ENCODE measurements at places on chromosomes 11 and 22.

DNA sequence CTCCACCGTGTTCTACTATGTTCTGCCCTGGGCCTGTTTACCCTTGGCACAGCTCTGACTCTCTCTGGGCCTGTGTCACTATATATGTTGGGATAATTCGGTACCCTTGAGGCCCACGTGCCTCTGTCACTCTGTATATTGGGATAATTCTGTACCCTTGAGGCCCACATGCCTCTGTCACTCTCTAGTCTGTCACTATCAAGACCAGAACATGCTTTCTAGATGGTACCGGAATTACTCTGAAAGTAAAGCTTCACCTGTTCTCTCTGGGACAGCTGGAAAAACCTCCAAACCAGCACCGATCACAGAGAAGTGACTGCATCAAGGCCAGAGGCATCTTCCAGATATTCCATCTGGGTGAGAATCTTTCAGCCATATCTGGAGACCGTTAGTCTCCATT lies 9.3 kb upstream of the FCHSD2 start:
- no peak for DNase-seq

GRCh38 chr11:87917111-87917510 lies 258.1 kb downstream of the RAB38 start:
- DNase-seq, result no peak

DNA sequence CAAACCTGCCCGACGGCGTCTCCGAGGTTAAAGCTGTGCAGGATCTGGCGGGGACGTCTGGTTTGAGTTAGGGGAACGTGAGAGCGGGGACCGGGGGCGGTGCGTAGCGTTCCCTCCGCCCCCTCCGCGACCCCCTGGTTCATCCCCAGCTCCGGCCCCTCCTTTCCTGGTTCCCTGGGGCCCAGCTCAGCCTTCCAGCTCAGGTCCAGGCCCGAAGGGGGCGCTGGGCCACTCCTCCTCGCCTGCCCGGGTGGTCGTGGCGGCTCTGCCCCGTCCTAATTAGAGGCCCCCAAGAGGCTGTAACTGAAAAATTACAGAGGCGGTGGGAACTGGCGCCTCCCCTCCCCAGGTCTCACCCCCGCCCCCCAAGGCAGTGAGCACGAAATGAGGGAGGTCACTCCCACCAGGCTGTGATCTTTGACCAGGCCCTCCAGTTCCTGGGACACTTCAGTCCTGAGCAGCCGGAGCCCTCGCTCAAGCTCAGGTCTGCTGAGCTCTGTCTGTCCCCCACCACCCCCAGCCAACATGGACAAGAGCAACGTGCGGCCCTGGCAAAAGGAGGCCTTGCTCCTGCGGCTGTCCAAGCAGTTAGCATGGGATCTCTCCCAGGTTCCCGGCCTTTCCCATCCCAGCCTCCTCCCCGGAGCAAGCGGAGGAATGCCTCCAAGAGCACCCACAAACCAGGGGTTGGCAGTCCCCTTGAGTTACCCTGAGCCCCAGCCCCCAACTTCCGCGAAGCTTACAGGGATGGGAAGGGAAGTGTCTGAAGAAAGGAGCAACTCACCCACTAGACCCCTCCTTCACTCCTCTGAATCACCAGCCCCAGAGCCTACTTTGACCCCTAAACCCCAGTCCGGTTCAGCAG lies 3.3 kb downstream of the CD248 start:
- no peak for DNase-seq

GRCh38 chr11:128928400-128928799 lies 14.3 kb downstream of the TP53AIP1 start:
- no peak for DNase-seq

GRCh38 chr11:34650528-34650927 lies 29.6 kb downstream of the EHF start:
- DNase-seq, result no peak

GRCh38 chr11:127972816-127973215 lies 614.5 kb downstream of the ETS1 start:
- DNase-seq, result no peak

DNA sequence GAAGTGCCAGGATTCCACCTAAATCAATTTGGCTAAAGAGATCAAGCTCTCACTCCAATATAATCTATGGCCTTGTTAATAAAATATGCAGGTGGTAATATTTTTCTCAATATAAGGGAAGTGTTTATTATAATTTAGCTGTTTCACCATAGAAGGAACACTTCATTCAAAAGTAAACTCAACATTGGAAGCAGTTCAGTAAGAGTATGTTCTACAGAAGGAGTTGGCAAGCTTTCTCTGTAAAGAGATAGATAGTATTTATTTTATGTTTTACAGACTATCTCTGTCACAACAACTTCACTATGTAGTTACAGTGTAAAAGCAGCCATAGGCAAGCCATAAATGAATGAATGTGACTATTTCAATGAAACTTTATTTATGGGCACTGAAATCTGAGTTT lies 313.6 kb upstream of the ANO3 start:
- DNase-seq, result no peak

DNA sequence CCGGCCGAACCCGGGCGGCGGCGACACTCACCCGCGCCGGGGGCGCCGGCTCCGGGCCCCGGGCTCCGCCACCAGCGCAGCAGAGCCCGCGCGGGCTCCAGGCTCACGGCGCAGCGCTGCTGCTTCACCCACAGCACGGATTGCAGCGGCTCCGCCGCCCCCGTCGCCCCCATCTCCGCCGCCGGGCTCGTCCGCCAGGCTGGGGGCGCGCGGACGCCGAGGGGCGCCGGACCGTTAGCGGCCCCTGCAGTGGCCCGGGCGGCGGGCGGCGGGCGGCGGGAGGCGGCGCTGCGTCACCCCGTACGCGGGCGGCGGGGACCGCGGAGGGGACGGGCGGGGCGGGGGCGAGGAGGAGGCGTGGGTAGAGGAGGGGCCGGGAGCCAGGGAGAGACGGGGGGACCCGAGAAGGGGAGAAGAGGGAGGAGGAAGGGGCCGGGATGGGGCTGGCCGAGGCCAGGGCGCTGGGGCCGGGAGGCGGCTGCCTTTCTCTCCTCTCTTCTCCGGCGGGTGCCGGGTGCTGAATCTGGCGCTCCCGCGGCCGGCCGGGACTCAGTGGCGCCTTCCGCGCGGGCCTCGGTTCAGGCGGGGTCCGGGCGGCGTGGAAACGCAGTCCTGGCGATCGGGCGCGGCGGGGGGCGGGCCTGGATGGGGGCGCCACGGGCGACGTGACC lies at the start of gene CERK:
Gene CERK, minus strand, starts transcription at position 277 of the 671 bp plus-strand sequence. Its CDS starts 104 bp downstream, at position 173.
- no peak for DNase-seq

GRCh38 chr11:3136546-3137455 lies 28.3 kb downstream of the OSBPL5 start:
- DNase-seq, result no peak

GRCh38 chr11:57474803-57475115 lies 14.4 kb downstream of the RTN4RL2 start:
- no peak for DNase-seq

DNA sequence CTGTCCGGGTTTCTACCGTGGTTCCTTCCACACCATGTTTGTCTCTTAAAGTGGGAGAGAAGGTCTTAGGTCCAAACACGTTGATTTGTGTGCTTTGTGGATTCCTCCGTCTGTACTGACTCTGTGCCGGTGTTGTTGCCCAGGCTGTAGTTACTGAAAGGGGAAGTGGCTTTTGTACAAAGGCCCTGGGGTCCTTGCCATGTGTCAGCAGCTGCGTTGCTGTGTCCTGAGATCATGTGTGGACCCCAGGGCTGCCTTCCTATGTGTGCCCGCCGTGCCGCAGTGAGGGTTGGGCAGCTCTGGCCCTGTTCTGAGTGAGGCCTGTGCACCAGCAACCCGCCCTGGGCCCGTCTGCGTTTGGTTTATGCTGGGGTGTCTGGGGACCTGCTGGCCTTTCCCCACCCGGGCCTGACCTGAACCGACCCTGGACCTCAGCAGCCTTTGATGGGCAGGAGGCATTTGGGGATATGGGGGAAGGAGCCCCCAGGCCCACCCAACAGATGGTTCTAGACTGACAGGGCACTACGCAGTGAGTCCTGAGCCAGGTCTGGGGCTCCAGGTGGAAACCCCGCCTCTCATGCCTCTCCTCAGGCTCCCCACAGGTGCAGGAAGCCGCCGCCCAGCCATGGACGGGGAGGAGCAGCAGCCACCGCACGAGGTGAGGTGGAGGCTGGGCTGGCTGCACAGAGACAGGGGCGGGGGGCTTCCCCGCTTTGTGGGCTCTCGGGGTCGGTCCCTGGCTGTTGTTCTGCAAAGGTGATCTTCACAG lies 6.9 kb downstream of the TRABD start:
- no peak for DNase-seq

DNA sequence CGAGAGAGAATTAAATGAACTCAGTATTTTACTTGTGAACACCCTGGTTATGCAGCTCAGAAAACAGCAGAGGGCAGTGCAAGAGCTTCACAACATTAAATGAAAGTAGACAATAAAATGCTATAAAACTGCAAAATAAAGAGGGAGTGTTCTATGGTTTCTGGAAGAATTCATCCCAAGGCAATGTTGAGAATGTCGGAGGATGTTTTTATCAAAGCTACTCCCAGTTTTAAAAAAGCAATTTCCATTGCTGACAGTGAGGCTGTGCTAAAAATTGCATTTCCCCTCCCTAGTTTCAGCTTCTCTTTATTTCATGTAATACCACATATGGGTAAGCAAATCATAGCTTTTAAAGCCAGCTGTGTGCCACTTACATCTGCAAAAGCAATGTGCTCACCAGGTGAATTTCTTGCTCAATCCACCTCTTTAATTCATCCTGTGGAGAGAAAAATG lies 296.8 kb downstream of the RAB38 start:
- DNase-seq, result peak; percentile 44

GRCh38 chr11:102192349-102193066 lies 82.3 kb downstream of the YAP1 start:
- DNase-seq, result no peak

DNA sequence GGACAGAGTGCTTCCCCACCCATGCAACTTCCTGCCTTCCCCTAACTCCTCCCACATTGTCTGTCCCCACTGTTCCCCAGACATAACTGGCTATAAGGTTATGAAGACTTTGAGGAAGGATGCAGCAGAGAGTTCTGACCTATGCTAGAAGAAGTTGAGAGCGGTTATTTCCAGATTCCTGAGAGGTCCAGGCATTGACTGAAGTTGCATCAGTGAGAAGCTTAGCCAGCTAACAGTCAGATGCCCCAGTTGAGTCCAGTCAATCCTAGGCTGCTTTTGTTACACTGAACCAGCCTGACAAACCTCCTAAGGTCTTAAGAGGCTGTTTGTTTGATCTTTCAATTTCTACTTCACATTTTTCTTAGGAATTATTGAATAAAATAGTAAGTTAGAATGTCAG lies 937.9 kb upstream of the CCDC90B start:
- no peak for DNase-seq

DNA sequence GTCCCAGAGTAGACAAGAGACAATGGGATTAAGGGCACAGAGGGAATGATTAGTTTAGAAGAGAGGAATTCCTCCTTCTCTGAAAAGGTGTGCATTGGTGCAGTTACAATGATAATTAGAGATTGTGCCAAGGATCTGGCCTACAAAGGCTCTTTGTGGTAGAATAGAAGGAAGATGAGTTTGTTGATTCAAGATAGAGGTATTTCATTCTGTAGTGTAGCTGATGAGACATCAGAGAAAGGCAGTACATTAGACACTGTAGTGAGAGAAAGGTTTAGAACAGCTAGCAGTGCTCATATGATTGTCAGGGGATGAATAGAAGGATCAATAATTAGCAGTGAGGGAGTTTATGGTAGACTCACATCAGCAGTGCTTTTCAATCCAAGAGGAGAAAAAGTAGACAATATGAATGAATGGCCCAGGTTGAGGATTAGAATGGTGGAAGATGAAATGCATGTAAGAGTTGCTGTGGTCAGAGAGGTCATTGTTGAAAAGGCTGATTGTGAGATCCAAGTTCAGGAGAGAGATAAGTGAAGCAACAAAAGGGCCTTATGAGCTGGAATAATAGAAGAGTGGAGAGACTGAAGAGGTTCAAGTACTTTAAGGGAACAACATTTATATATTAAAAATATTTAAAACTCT lies 28.9 kb downstream of the SIK2 start:
- no peak for DNase-seq

- no peak for DNase-seq
These were observed 537.9 kb upstream of the FAT3 start for GRCh38 chr11:91686700-91687099.

- DNase-seq, result peak; percentile 17
These were observed 96.0 kb upstream of the PITPNB start for GRCh38 chr22:28015046-28015425.

- no peak for DNase-seq
These were observed 50.5 kb downstream of the SCUBE1 start for GRCh38 chr22:43292630-43293018.

- no peak for DNase-seq
These were observed 20.5 kb downstream of the TST start for GRCh38 chr22:36998620-36999351.

- DNase-seq, result no peak
These were observed 808.7 kb downstream of the KCNA4 start for GRCh38 chr11:29208117-29208516.

GRCh38 chr22:46354176-46354992 lies 18.9 kb downstream of the TRMU start:
- no peak for DNase-seq

All from NCI-H1694 treated with DMSO at 0.1 percent for 48 hours (cell line).